Left renal cortex interstitium (tissue), 4 donors: ENCODE measurements at places on chromosomes 1 and 21.

- DNase-seq: no peak
Measured at GRCh38 chr1:166627558-166627957, 211.7 kb upstream of the POGK start.

GRCh38 chr1:33257772-33258712 lies 1.8 kb downstream of the ZNF362 start:
- no peak for DNase-seq

GRCh38 chr1:173714441-173714758 lies 381 bp upstream of the KLHL20 start:
- DNase-seq: no peak

GRCh38 chr1:153432874-153433681 lies 16.8 kb downstream of the S100A7A start:
- no peak for DNase-seq

DNA sequence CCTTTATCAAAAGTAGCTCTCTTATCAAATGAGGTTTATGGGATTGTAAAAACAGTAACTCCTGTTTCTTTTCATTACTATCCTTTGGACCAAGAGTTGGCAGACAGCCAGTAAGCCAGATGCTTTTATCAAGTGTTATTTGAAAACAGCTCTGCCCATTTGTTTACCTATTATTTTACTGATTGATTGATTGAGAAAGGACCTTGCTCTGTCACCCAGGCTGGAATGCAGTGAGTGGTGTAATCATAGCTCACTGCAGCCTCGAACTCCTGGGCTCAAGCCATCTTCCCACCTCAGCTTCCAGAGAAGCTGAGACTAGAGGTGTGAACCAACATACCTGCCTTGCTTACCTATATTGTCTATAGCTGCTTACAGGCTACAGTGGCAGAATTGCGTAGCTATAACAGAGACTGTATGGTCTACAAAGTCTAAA lies 3.6 kb downstream of the PRKAB2 start:
- no peak for DNase-seq

- DNase-seq: no peak
Measured at GRCh38 chr1:228987286-228987685, 252.0 kb downstream of the RHOU start.

DNA sequence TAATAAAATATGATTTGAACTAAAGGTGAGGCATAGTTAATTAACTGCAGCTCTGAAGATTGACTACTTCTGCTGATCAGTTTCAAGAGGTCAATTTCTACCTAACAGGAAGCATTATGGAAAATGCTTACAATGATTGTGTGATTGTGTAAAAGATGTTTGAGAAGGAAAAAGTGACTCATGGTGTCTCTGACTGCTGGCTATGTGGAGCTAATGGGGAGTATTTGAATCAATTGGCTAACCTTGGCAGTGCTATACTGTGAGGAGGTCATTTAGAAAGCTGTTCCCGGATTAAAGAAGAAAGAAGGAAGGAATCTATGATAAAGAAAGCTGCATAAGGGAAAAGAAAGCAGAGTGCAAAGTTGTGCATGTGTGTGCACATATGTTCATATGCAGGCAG lies 376.5 kb downstream of the ADGRL2 start:
- DNase-seq: no peak

- DNase-seq: no peak
Measured at GRCh38 chr1:12231276-12231595, 1.4 kb downstream of the VPS13D start.

GRCh38 chr1:60589916-60590315 lies 492.4 kb upstream of the NFIA start:
- no peak for DNase-seq

DNA sequence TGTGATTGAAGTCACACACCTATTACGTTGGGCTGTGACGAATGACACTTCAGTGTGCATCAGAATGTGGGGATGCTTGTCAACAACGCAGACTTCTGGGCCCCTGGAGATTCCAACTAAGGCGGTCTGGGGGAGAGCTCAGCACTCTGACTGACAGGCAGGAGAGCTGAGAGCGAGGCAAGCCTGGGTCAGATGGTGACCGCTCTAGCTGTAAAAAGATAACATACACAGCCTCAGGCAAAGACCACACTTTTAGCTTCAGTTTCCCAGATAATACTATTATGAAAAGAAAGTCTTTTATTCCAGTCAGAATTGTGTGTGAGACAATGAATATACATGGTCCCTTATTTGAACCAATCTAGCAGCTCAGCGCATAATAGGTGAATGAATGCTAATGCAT lies 25.4 kb downstream of the EDARADD start:
- DNase-seq: no peak

DNA sequence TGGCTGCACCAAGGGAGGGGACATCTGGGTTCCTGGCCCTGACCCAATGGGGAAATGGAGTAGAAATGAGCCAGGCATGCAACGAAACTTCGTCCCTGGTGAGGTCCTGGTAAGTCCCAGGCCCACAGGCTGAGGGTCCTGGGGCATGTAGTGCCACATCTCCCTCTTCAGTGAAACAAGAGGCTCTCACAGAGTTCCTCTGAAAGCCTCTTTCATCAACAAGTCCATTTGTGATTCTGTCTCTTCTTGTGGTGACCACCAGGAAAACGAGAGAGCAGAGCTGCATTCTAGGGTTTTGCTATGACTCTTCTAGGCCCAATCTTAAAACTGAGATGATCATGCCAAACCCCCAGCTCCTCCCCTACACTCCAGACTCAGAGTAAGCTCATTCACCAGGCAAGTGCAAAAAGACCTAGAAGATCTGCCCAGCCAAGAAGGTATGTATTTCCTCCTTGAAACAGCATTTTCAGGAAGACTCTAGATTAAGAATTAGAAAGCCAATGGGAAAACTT lies 24.3 kb upstream of the RNF220 start:
- no peak for DNase-seq

DNA sequence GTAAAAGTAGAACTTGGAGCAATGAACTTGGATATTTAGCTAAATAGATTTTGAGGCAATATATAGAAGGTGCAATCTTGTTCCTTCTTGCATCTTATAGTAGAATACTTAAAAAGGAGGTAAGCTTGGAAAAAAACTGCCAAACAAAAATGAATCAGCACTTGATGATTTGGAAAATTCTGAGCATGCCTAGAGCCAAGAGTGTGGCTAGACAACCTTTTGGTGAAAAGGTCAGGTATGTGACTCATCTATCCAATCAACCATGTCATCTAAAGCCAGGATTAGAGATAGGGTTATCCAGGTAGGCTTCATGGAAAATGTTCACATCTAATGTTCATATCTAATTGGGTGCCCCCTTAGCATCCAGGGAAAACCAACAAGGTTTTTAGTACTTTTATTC lies 515.0 kb downstream of the COL11A1 start:
- no peak for DNase-seq

DNA sequence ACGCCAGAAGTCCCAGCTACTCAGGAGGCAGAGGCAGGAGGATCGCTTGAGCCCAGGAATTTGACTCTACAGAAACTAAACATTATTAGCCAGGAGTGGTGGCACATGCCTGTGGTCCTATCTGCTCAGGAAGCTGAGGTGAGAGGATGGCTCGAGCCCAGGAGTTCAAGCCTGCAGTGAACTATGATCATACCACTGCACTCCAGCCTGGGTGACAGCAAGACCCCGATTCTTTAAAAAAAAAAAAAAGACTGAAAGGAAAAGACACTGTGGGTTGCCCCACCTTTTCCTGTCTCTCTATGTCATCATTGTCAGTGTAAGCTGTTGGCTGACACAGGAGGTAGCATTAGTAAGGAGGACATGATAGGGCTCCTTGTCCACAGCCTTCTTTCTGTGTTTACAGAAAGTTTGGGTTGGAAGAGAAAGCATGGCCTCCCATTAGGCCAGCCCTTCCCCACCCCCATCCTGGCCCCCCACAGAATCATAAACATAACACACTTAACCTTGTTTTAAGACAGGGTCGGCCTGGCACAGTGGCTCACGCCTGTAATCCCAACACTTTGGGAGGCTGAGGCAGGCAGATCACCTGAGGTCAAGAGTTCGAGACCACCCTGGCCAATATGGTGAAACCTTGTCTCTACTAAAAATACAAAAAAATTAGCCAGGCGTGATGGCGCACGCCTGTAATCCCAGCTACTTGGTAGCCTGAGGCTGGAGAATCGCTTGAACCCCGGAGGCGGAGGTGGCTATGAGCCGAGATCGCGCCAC lies 20.6 kb upstream of the RCAN3 start:
- no peak for DNase-seq

GRCh38 chr1:147215540-147215916 lies 9.6 kb downstream of the FMO5 start:
- DNase-seq: no peak
